ENCODE measurements at places on chromosomes 6 and 20.

DNA sequence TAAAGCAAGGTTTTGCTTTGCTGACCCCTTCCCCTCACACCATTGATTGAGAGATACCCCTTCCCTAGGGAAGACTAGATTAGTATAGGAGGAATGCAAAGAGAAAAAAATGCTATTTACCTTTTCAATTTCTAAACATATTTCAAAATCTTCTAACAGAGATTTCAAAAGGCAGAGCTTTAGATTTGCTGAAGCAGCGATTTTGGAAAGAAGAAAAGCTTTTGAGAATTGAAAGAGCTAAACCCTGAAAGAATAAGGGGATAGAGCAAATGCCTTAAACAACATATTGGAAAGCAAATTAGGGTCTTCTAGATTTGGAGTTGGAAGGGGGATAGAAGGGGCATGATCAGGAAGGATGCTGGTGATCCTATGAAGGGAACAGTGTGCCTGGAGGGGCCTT, 46.5 kb upstream of the KLHL31 start:
- DNase-seq = no peak

GRCh38 chr20:36031806-36032205, 63.4 kb downstream of the CNBD2 start:
- DNase-seq = no peak

DNA sequence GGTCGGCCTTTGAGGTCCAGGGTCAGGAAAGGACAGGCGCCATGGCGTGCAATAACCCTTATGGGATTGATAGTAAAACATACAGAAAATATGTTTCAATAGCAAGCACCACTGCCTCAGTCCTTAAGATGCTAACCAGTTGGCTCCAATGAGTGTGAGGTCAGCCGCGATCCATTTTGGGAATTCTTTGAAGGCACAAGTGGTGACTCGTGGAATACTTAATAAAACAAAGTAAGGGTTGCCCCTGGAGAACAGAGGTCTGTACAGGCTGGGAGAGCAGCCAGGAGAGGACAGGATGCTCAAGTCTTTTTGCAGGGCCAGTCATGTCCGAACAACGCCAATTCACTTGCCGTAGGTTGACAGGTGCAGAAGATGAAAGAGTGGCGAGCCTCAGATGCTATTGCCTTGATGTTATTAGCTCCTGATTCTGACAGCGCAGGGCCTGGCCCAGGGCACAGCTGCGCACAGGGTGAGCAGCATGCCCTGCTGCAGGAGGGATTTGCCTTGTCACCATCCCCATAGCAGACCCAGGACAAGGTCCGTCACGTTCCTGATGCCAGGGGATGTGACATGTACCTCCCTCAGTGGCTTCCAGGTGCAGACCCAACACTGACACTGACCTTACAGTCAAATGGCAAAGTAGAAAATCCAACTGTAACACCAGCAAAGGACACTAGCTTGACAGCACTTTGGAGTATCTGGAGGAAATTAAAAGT, 21.8 kb downstream of the SYNDIG1 start:
- DNase-seq = peak; percentile 36

GRCh38 chr6:135062735-135063134, 8.1 kb upstream of the HBS1L start:
- no peak for DNase-seq

GRCh38 chr20:11219192-11219591, 545.4 kb upstream of the JAG1 start:
- DNase-seq = no peak
